ENCODE measurements at places on chromosomes 12 and 14.

DNA sequence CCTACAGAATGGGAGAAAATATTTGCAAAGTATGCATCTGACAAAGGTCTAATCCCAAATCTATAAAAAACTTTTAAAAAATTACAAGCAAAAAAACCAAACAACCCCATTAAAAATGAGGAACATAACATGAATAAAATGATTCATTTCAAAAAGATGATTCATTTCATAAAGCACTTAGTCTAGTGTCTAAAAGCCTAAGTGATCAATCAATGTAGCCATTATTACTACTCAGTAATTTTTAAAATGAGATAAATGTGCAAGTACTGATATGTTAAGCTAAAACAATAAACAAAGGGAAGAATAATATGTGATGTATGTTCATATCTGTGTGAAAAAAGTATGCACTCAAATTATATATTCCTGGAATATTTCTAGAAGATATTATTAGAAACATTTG is 119.1 kb upstream of the GARIN6 start:
- no peak for DNase-seq

GRCh38 chr12:90794212-90794611 is 160.8 kb downstream of the CCER1 start:
- DNase-seq: no peak

- no peak for DNase-seq
These were observed 2.1 kb downstream of the TAOK3 start for GRCh38 chr12:118370601-118371000.

GRCh38 chr12:10052193-10052913 is 21.9 kb downstream of the CLEC9A start:
- DNase-seq: no peak

GRCh38 chr14:73715707-73716106 is 1.5 kb upstream of the PNMA1 start:
- no peak for DNase-seq

- no peak for DNase-seq
These were observed 477.7 kb upstream of the SYT1 start for GRCh38 chr12:78386871-78387270.

- no peak for DNase-seq
These were observed 14.4 kb upstream of the GALNT8 start for GRCh38 chr12:4705824-4706223.

GRCh38 chr12:26514364-26514763 is 318.6 kb downstream of the ITPR2 start:
- DNase-seq: no peak

DNA sequence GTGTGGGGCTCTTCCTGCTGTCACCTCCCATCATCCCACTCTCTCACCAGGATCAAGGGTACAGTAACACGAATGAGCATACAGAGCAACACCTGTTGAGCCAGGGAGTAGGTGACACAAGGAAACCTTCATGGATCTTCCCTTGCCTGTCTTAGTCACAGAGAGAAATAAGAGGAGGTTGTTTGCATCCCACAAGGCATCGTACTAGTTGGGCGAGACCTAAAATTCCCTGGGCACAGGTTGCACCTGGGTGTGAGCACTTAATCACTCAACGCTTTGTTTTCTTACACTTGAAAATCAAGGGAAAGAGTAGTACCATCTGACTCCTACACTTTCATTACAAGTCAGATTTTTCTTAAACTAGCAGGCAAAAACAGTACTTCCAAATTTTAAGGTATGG is 16.6 kb downstream of the CIPC start:
- no peak for DNase-seq

- no peak for DNase-seq
These were observed 42.4 kb downstream of the ITPR2 start for GRCh38 chr12:26790645-26790994.

GRCh38 chr14:64411001-64411400 is 22.8 kb downstream of the MTHFD1 start:
- no peak for DNase-seq

DNA sequence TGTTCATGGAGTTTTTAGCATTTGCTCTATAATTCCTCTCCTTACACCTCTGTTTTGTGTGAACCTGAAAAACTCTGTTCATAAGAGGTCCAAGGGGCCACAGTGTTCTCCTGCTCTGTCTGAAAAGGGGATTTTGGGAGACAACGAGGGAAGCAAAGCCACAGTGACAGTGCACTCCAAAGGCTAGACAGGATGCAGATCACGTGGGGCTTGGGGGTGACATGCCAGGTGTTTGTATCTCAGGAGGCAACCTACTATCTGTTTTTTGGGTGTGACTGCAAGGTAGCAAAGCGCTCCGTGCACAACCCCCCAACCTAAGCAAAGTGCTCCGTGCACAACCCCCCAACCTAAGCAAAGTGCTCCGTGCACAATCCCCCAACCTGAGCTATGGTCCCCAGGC is 5.1 kb upstream of the CHD4 start:
- DNase-seq: no peak

DNA sequence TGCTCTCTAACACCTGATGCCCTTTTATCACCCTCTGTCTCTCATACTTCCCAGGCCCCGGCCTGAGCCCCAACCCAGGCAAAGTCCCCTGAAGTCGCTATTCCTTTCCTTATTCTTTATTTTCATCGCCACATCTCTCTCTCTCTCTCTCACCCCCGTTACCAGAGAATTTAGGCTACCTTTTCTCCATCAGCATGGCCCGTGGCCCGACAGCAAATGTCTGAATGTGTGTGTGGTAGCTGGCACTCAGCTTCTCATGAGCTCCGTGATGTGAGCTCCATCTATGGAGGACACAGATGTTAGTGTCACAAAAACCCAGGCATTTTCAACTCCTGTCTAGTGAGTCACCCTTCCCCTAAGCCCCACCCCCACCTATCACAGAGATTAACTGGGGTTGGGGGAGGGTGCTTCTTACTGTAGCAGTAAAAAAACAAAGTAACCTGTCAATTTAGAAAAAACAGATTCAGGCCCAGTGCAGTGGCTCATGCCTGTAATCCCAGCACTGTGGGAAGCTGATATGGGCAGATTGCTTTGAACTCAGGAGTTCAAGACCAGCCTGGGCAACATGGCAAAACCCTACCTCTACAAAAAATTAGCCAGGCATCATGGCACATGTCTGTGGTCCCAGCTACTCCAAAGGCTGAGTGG is 53.8 kb downstream of the VCPKMT start:
- peak; percentile 34 for DNase-seq

DNA sequence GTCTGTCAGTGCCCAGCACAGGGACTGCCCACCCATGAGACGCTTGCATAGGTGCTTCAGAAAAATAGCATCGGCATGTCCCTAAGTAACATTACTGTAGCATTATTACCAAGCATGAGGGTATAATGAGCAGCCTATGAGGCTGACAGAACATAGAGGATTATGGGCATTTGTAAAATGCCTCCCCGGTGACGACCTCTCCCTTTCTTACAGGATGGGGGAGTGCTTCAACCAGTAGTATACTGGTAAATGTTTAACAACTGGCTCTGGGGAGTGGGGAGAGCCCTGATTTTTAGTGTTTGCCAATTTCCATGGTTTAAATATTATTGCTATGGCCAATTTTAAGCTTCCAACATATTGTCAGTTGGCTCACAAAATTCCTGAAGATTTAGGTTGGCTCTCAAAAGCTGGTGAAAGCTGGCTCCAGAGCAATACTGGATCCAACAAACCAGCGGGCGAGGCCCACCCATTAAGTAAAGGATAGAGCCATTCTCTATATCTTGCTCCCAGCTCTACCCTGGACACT is 104.5 kb downstream of the ETNK1 start:
- DNase-seq: no peak

DNA sequence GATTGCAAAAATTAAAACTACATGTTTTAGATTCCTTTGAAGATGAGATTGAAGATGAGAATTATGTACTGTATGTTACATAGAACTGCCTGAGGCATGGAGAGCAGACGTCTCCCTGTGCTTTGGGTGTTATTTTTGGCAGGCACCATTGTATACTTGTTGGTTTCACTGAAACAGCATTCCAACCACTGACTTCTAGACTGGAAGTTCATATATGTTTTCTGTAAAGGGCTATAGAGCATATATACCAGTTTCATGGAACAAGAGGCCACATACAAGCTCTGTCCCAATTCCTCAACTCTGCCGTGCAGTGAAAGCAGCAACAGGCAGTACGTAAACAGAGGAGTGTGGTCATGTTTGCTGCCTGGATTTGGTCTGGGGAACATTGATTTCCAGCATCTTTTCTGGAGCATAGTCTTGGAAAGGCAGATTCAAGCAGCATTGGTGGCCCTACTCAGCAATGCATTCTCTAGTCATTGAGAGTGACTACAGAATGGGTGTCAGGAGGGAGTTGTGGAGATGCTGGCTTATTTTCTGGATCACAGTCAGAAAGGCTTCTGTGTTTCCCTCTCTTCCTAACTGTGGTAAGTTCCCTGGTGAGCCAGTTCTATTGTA is 57.6 kb upstream of the CNTN1 start:
- DNase-seq: no peak

- DNase-seq: no peak
These were observed 35.1 kb downstream of the PARP11 start for GRCh38 chr12:3838076-3838475.

- DNase-seq: no peak
These were observed 61.6 kb downstream of the EML1 start for GRCh38 chr14:99854831-99855230.

- no peak for DNase-seq
These were observed 165.7 kb upstream of the STXBP6 start for GRCh38 chr14:25215607-25216006.
